ENCODE measurements at places on chromosomes 3 and 15.
A peak's percentile ranks its signal among the peaks of the same experiment; 100 is the strongest.

DNA sequence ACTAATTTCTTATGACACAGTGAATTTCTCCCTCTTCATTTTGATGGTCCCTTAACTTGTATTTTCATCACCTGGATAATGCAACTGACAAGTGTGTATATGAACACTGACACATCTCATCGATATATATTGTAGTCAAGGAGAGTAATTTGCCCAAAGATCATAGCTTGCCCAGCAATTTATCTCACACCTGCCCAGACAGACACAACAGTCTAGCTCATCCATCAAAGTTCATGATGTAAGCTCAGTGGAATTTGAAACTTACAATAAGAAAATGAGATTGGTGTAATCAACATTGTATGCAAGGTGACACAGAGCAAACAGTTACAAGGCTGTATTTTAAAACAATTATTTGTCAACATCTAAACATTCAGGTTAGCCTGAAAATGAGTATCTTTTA is 805.8 kb downstream of the NAALADL2 start:
- no peak for DNase-seq

GRCh38 chr3:33096093-33096868 is 665 bp downstream of the GLB1 start:
- DNase-seq = peak; percentile 35

DNA sequence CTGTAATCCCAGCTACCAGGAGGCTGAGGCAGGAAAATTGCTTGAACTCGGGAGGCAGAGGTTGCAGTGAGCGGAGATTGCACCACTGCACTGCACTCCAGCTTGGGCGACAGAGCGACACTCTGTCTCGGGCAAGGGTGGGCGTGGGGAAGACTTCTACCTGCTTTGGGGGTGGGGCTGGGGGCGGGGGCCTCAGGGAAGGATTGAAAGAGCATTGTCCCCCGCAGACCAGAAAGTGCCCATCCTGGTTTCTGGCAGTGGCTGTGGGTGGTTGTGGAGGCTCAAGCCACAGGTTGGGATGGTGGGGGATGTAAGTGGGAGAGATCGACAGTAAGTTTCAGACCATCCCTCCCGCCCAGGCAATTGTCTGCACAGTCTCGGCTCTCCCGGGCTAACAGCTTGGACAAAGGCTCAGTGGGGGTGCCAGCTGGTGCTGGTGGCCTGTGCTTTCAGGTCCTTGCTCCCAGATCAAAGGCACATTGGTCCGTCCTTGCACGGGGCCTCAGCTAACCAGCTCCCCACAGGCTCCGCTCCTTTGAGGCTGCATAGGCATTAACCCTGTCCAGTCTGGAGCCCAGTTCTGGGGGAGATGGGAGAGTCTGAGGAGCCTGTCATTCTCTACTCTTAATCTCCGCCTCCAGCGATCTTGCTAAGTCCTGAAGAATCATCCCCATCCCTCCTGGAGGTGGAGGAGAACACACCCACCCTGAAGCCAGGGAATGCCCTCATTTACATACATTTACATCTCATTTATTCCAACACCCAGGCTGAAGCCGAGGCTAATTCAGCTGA is 8.6 kb downstream of the SCN5A start:
- DNase-seq = no peak

DNA sequence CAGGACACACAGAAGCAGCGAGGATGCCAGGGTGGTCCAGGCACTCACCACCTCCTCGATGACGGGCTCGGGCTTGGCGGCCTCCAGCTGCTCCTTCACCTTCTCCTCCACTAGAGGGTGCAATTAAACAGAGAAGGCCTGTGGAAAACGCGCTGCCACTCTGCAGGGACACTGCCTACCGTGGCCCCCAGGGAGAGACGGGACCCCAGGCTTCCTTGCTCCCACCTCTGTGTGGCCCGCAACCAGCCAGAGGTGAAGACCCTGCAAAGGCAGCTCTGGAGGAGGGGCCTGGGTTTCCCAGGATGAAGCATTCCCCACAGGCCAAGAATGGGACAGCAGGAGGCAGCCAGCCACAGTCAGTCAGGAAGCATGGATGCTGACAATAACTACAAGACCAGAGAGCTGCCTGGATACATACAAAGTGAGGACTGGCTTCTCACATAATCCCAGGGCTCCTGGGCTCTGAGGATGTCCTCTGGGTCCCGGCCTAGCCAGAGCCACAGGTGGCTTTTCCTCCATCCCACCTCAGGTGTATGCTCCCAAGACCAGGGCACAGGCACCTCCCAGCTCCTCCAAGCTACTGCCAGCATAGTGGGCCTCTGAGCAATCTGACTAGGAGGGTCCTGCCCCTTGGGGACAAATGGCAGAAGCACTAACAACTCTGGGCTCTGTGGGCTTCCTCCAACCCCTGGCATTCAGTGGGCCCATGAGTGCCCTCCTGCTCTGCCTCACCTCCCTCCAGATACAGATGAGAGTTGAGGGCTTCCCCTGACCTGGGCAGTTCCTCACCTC is 46.2 kb downstream of the PTH1R start:
- no peak for DNase-seq

DNA sequence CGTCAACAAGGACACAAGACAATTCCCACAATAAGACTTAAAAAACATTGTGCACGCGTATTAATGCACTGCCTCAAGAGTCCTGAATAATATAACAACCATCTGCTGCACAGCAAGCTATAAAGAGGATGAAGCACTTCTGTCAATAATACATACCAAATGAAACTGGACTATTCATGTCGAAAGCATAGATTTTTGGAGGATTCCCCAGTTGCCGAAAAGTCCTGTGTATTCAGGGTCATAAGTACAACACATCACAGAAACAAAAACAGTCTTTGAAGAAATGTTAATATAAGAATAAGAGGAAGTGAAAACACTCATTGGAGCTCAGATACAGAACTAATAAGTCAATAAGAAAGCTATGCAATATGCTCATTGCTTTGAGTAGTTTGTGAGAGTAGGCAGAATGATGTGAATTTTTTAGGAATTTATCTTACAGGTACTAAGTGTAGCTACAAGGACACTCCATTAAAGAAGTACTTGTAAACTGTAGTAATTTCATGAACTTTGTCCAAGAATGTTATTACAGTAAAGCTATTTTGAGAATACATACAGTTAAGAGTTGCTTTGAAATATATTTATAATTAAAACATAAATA is 31.6 kb downstream of the CBLB start:
- DNase-seq = no peak

- no peak for DNase-seq
Measured at GRCh38 chr3:123781138-123781537, 103.0 kb downstream of the MYLK start.

GRCh38 chr15:88697276-88697675 is 58.5 kb downstream of the ISG20 start:
- no peak for DNase-seq

- DNase-seq = no peak
Measured at GRCh38 chr15:92606126-92606835, 49.3 kb downstream of the FAM174B start.

DNA sequence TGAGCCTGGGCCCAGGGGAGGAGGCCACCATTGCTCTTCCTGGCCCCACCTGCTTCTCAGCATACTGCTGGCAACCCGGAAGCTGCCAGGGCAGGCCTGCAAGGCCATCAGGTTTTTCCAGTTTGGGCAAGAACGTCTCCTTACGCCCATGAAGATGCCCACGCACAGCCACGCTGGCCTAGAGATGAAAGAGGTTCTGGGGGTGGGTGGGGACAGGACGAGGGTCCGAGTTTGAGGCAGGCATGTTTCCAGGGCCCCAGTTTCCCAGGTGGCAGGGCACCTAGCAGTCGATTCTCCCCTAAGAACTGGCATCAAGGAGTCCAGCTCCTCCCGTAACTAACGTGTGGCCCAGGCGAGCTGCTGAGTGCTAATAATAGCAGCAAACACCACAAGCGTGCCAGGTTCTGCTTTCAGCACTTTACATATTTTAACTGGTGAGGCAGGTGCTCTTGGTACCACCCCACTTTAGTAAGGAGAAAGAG is 45.8 kb downstream of the ZNF710 start:
- no peak for DNase-seq

- DNase-seq = no peak
Measured at GRCh38 chr15:92719021-92719420, 63.4 kb upstream of the FAM174B start.

GRCh38 chr3:23865595-23866396 is 51.0 kb downstream of the NKIRAS1 start:
- peak; percentile 25 for DNase-seq

GRCh38 chr3:177056927-177057326 is 140.4 kb downstream of the TBL1XR1 start:
- no peak for DNase-seq

GRCh38 chr15:91864664-91865063 is 11.2 kb downstream of the SLCO3A1 start:
- no peak for DNase-seq

DNA sequence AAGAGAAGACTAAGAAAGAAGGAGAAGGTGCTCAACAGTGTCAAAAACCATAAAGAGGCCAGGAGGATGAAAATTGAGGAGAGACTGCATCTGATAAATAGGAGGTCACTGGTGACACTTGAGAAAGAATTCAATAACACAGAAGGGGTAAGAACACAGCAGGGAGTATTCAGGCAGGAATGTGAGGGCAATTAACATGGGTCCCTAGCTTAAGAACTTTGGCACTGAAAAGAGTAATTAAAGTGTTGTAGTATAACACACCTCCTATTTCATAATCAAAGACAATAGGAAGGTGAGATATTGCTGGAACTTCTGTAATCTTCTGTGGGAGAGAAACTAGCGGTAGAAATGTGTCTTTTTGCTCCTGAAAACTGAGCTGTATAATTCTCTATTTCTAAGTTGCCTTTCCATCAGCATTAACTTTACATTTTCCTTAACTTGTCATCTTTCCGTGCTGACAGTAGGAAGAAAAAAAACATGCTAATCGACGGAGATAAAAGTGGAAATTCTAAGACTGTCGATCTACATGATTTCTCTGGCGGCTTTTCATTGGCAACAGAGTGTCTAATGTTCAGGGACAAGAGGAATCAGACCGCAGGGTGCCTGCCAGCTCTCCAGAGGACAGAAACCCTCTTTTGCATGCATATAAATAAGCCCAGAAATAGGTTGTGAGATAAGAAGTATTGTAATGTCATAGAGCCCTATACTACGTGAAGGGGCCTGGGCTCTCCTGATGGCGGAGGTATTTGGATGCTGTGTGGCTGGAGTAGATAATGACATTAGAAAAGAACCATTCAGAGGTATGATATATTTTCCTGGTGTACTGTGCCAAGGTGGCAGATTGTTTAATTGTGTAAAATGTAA is 147.9 kb upstream of the GAP43 start:
- DNase-seq = no peak

DNA sequence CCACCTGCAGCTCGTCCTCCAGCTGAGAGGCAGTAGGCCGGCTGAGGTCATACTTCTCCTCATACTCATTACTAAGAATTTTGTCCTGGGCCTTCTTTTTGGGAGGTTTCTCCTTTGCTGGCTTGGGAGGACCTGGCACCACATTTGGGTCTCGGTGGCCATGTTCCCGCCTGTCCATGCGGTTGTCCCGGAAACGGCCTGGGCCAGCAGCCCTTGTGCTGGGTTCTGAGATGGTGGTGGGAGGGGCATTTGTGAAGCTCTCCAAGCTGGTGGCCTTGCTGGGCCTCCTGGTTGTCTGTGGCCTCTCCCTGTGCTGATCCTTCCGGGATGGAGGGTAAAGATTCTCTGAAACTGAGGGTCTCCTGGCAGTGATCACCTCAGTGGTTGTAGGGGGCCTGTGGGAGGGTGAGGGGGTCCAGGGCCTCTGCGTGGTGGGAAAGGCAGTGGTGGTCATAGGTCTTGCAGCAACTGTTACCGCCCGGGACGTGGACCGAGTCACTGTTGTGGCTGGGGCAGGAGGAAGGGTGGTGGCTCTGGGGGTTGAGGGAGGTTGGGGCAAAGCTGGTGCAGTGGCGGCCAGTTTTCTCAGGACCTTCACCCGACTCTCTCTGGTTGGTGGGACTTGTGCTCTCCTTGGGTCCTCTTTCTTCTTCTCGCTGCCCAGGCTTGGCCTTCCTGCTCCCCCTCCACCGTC is 2.5 kb downstream of the CCDC80 start:
- DNase-seq = no peak

DNA sequence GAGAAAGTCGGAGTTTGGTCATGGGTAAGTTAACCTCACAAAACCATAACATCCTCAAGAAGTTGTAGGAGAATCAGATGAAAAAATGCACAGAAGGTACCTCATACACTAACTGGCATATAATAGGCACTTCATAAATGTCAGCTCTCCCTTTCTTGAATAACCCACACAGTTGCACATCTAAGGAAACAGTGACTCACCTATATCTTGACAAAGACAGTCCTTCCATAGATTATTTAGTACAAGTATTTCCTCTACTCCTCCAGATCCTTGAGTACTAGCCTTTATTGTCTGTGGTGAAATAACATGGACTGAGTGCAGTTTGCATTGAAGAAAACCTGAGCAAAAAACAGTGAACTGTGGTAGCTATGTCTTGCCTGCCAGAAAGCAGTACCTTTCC is 46.6 kb downstream of the MAGI1 start:
- DNase-seq = no peak

GRCh38 chr3:37935290-37935668 is 55.3 kb upstream of the VILL start:
- DNase-seq = no peak

GRCh38 chr3:184261854-184262763 is 756 bp upstream of the CAMK2N2 start:
- peak; percentile 98 for DNase-seq

- DNase-seq = no peak
Measured at GRCh38 chr15:77527164-77527778, 105.4 kb downstream of the LINGO1 start.

GRCh38 chr3:72657666-72658065 is 190.6 kb downstream of the SHQ1 start:
- no peak for DNase-seq

GRCh38 chr3:59542276-59542675 is 492.5 kb upstream of the CFAP20DC start:
- DNase-seq = no peak

GRCh38 chr3:38124324-38125122 is 12.4 kb downstream of the ACAA1 start:
- no peak for DNase-seq

GRCh38 chr15:80173022-80173759 is 20.4 kb downstream of the FAH start:
- peak; percentile 20 for DNase-seq

- peak; percentile 90 for DNase-seq
Measured at GRCh38 chr3:50542177-50543034, 25.1 kb downstream of the C3orf18 start.

DNA sequence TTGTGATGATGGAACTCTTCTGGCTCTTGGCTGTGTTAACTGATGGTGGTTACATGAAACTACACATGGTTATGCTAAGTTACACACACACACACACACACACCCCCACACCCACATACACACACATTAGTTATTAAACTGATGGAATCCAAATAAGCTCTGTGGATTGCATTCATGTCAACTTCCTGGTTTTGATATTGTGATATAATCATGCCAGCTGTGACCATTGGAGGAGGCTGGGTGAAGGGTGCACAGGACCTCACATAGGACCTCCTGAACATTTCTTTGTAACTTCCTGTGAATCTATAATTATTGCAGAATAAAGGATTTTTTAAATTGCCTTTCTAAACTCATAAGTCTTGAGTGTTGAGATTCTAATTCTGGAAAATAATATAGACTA is 58.9 kb upstream of the LIMD1 start:
- DNase-seq = no peak

- DNase-seq = no peak
Measured at GRCh38 chr3:106305127-106305526, 436.3 kb upstream of the CBLB start.

- no peak for DNase-seq
Measured at GRCh38 chr3:39405687-39406367, 693 bp upstream of the RPSA start.

GRCh38 chr3:185825006-185825638 is at the start of gene IGF2BP2:
TSS of gene IGF2BP2 (minus strand) at chr3:185825042. CDS start at chr3:185824960, 82 bp downstream.
- peak; percentile 80 for DNase-seq
